ENCODE measurements at places on chromosomes 4 and X.

- DNase-seq = peak; percentile 45
These were observed 104.9 kb downstream of the FAM53A start for GRCh38 chr4:1579001-1579900.

GRCh38 chr4:6594341-6594740, 19.4 kb downstream of the MAN2B2 start:
- no peak for DNase-seq

DNA sequence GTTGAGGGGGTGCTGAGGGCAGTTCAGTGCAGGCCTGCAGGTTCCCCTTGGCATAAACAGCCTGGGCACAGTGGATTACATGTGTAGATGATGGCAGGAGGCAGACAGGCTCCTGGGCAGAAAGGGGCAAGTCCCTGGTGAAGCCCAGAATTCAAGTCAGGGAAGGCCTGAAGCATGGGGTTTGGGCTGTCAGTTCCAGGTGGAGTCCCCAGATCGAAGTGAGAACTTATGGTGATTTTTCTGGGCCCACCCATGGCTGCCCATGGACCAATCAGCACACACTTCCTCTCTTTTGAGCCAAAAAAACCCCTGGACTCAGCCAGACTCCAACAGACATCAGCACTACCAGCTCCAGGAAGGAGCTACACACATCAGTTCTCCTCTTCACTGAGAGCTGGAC, 529.1 kb downstream of the PPARGC1A start:
- no peak for DNase-seq

DNA sequence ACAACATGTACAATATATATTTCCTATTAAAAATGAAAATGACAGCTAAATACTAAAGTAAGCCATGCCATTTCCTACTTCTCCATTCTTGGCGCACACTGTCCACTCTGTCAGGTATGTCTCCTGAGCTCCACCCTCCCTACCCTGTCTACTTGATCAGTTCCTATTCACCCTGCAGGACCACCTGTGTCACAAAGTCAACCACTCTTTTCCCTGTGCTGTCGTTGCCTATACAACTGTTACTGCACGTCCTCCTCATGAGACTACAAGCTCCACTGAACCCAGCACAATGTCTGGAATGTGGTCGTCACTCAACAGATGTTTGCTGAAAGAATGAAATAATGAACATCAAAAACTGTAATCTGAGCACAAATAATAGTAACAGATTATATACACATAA, 54.9 kb downstream of the SLC9A7 start:
- DNase-seq = no peak

DNA sequence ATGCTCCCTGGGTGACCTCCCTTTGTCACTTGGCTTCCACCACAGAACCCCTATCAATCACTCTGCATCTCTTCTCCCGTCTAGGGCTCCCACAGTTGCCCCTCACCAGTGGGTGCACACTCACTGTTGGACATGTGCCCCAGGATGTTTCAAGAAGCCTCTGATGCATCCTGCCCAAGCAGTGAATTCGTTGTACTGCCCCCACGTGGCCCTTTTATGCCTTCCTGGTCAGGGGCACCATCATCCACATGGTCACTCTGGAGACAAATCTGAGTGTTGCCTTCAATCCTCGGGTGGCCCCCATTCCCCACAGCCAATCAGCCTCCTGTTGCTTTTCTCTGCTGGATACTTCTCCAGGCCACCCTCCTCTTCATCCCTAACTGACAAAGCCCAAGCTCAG, 12.2 kb downstream of the ITIH6 start:
- DNase-seq = no peak

DNA sequence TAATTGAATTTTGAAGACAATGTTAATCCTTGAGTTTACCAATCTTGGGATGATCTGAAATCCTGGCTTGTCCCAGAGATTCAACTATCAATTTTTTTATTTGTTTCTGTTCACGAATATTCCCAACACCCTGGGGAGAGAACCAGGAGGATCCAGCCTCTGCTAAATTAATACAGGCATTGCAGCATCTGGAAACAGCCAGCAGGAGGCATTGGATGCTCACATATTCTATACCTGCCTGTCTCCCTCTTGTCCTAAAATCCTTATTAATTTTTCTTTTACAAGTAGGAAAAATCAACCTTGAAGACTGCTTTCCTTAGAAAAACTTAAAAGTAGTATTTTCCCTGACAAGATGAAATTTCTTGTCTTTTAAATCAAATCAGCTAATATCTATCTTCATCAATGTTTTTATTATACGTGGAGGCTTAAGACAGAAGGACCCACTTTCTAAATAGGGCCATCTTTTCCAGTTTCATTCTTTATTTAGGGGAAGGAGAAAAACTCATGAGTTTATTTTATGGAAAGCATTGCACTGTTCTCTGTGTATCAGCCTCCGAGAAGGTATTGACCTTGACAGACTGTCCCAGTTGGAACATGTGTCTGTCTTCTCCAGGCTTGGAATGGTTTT, 102.4 kb downstream of the CLNK start:
- no peak for DNase-seq

GRCh38 chrX:114162068-114162735, 421.7 kb upstream of the HTR2C start:
- no peak for DNase-seq

DNA sequence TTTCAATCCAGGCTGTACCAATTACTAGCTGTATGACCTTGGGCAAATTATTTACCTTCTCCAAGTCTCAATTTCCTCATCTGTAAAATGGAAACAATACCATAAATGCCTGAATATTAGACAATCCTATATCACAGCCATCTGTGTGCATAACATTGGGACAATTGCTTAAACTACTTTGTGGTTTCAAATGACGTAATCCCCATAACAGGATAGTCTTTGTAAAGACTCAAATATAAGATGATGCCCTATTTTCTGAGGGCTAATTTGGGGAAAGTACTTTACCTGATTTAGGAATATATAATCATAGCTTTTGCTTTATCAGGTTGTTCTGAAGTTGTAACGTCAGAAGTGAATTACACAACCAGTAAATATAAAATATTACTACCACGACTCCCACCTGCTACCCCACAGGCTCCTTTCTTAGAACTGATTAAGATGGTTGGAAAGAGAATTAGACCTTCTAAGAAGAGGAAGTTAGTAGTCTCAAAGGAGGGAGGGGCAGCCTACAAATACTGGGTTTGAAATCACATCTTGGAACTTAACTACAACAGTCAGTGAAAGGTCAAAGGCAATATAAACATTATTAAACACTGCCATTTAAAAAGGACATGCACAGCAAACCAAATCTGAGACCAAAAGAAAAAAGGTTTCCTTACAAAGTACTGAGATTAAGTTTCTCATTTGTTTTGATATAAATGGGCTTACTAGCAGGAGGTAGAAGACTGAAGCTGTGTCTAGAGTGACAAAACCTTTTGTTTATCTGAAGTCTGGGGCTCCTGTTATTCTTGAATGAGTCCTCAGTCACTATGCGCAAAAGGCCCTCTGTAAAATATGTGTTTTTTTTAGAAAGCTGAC, 215.0 kb downstream of the SCFD2 start:
- no peak for DNase-seq

- no peak for DNase-seq
These were observed 6.0 kb downstream of the GPKOW start for GRCh38 chrX:49117581-49117980.

GRCh38 chr4:58761563-58761962, 1651.4 kb upstream of the IGFBP7 start:
- DNase-seq = no peak

DNA sequence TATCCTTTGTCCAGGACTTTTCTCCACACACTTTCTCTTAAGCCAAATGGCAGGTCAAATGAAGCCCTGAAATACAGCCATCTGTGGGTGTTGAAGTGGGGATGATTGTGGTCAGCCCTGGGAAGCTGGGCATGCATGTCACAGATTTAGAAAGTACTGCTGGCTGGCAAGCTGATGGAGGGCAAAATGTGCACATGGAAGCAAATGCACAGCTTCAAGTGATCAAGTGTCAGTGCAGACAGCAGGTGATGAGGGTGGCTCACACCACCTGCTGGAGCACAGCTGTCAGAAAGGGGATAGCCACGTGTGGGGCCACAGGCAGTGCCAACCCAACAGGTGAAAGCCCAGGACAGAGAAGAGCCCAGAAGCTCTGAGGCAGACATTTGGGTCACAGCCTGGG, 40.3 kb upstream of the ATXN3L start:
- no peak for DNase-seq

Measured in stimulated activated CD8-positive, alpha-beta memory T cell treated with anti-CD3 and anti-CD28 coated beads, Interleukin-7, amount 100 ng/mL, for 24 hours (primary cell).